Stimulated activated naive B cell treated with anti-CD40 and anti-IgM and Interleukin-4, amounts not matched to agents 10 μg/mL and 1 μg/mL and 100 μg/mL, for 72 hours (primary cell): ENCODE measurements at places on chromosomes 12 and 14.

DNA sequence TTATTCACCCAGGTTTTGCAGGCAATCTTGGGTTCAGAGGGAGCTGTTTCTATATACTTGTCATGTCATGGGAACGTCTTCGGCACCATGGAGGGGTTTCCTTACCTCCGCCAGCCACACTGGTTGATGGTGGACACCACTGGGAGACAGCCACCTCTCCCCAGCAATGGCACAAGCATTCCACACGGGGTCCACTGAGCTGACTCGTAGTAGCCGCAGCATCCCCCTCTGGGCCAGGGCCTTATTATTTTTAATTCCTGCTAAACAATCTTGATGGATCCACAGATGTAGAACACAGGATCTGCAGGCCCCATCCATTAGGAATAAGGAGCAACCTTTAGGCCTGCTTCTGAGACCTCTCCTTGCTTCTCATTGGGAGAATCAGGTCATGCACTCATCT is 132.9 kb downstream of the DICER1 start:
- no peak for DNase-seq

DNA sequence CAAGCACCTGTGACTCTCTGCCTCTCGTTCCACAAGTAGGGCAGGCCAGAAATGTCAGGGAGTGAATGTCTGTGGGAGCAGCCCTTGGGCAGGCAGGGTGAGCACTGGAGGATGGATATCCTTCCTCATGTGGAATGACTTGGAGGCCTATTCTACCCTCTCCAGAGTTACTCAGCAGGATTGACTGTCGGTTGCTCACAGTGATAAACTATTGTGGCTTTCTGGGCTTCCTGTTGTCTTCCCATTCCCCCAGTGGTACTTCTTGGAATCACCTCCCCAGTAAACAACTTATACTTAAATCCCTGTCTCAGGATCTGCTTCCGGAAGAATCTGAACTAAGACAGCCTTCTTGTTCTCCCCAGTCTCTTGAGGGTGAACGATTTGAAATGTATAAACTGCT is 79.6 kb upstream of the MANSC4 start:
- no peak for DNase-seq

DNA sequence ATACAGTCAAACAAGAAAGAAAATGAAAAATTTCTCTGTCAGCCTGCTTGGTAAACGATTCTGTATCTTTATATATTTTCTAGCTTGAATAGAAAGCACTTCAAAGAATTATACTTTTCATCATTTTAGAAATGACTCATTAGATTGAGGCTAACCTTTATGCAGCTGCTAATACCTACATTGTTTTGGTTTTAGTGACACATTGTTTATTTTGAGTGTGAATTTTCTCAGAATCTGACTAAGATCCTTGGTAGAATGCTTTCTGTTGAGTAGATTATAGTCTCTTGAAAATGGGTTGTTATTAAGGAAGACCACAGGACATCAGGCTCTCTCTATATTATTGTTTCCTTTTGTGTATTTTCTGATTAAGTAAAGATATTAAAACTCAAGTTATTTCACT is at the start of gene PMCH:
Gene PMCH, minus strand, starts transcription at position 45 of the 400 bp plus-strand sequence. CDS start 63 bp downstream, outside the sequence.
- no peak for DNase-seq

DNA sequence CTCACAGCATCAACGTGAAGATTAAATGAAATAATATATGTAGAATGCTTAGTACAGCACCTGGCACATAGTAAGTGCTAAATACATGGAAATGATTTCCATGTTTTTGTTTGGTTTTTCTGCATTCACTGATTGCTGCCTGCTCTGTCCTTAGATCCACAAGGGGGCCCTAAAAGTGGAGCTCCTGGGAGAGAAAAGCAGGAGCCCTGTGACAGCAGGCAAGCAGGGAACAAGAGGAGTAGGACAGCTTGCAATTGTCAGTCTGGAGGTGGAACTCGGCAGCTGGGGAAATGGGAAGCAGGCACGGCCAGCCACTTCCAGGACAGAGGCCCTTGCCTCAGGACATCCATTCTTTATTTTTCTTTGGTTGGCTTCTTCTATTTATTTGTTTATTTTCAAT is 292.9 kb downstream of the BMP4 start:
- DNase-seq = no peak

DNA sequence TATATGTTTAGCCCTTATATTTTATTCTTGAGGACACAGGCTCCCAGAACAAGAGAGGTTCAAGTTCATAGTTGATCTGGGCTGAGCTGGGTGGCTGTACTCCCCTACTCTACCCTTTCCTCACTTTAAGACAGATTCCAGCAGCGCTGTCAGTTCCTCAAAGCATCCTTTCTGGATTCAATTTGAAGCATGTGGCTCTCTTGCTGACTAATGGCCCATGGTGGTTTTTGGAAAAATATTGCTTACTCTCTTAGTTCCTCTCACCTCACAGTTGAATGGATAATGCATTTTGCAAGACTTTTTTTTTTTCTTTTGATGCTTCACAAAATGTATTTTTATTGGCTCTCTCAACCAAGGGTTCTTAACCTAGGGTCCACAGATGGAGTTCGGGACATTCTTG is 4.1 kb downstream of the PELI2 start:
- DNase-seq = no peak

- peak; percentile 56 for DNase-seq
Observed at GRCh38 chr12:131511391-131511802, 199.5 kb upstream of the SFSWAP start.

DNA sequence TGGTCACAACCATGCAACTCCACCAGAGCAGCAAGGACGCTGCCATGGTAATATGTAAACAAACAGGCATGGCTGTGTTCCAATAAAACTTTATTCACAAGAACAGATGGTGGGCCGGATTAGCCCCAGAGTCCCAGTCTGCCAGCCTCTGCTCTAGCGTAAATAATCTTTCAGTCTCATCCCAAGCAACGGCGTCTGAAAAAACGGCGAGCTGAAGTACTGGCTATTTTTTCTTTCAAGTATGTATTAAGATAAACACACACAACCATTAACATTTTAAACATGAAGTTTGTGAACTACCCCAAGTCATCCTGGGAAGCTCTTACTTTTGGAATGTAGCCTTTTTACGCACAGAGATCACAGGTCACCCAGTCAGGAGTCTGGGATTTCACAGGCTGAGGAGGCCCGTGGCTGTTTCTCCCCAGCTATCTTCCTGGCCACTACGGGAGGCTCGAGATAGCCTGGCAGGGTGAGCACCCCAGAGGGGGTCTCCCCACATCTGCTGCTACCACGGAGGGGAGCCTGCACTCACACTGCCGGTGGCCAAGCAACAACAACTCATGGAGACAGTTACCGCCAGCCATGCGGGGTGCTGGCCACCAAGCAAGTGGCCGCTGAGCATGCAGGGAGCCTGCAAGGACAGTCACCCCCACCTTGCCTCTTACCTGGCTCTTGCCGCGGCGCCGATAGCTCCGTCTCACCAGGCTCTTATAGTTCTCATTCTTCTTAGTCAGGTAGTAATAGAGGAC is 124.6 kb downstream of the RFLNA start:
- no peak for DNase-seq

DNA sequence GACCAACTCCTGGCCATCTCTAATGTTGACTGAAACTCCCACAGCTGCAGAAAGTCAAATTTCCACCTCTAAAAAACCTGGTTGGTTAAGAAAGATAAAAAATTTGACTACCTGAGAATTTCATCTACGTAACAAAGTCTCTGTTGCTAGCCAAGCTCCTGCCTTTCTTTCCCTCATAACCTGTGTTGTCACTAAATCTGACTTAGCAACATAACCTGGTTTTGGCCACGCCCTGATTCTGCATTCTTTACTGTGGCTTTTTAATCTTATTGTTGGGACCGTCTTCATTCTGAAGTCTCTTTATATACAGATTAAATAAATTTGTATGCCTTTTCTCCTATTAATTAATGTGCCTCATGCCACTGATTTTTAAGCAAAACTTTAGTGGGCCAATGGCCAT is 16.1 kb upstream of the CD69 start:
- no peak for DNase-seq

DNA sequence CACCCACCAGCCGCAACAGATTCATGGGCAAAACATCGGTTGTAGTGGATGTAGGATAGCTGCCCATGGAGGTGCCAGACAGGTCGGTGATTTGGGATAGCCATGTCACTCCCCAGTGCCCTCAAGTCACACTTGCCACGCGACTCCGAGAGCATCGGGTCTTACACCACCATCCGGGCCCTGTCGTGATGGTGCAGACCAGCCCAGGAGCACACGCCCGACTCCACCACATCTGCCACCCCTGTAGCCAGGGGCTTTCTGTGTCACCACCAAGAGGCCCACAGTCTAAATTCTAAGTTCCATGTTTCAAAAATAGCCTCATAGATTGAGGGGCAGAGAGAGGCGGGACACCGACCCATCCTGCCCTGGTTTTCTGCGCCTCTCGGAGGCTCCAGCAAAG is 18.0 kb downstream of the FOXN4 start:
- no peak for DNase-seq

GRCh38 chr12:28930704-28931103 is 218.4 kb upstream of the FAR2 start:
- no peak for DNase-seq

DNA sequence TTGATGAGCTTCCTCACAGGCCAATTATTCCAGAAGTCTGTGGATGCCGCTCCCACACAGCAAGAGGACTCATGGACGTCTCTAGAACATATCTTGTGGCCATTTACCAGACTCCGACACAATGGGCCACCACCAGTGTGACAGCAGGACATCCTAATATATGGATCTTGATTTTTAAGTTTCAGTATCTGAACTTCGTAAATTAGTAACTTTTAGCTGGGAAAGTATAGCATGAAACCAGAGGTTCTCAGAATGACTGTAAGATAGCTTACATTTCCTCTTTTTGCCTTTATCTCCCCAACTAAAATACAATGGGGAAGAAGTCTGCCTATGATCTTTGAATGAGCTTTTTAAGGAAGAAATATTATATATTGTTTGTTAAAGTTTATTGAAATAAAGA is 87.0 kb downstream of the DNAI7 start:
- DNase-seq = no peak

DNA sequence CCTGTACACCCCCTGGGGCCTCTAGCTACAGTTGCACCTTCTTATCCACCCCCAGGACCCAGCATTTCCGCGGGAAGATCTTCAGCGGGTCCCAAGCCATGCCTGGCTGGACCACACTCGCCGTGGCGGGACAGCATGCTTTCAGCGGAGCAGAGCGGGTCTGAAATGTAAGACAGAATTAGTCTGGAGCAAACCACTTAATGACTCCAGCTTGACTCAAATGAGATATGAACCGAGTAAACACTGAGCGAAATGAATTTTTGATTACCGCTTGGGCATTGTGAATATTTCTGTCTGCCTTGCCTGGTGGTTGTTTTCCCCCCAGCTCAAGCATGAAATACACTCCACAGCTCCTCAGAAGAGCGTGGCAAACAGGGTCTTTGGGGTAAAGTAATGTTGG is 60.8 kb downstream of the SLC24A4 start:
- no peak for DNase-seq

- DNase-seq = no peak
Observed at GRCh38 chr14:93318927-93319326, 13.9 kb downstream of the BTBD7 start.

DNA sequence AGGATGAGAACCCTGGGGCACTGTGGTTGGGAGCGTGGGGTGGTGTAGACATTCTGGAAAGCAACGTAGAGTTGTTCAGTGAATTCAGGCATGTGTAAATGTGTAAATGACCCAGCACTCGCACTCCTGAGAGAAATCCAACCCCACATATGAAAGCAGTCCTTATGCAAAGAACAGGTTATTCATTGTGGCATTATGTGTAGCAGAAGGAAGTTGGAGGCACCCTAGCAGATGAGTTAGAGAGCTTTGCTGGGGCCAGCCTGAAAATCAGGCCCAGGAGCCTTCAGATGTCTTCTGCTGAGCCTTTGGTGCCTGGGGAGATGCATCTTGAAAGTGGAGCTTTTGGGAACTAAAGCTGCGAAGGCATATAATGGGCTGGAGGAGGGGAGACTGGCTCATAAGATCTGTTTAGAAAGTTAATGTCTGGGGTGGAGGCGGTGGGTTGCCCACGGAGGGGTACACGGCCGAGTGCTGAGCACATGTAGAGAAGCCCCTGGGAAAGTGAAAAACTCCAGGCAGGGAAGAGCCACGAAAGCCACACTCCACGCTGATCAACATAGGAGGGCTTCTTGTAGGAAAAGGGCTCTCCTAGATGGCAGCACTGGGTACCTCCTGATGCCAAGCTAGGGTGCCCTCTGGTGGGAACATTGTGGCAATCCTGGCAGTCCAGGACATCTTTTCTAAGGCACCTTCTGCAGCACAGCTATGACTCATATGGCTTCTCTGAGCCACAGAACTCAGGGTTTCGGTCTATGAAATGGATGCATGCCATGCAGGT is 6.0 kb upstream of the KRT83 start:
- DNase-seq = peak; percentile 76

- no peak for DNase-seq
Observed at GRCh38 chr14:74278080-74278479, 24.7 kb downstream of the ABCD4 start.

- no peak for DNase-seq
Observed at GRCh38 chr14:103676881-103677675, 38.2 kb downstream of the XRCC3 start.

GRCh38 chr14:51023964-51024363 is 70.9 kb downstream of the TRIM9 start:
- DNase-seq = no peak

DNA sequence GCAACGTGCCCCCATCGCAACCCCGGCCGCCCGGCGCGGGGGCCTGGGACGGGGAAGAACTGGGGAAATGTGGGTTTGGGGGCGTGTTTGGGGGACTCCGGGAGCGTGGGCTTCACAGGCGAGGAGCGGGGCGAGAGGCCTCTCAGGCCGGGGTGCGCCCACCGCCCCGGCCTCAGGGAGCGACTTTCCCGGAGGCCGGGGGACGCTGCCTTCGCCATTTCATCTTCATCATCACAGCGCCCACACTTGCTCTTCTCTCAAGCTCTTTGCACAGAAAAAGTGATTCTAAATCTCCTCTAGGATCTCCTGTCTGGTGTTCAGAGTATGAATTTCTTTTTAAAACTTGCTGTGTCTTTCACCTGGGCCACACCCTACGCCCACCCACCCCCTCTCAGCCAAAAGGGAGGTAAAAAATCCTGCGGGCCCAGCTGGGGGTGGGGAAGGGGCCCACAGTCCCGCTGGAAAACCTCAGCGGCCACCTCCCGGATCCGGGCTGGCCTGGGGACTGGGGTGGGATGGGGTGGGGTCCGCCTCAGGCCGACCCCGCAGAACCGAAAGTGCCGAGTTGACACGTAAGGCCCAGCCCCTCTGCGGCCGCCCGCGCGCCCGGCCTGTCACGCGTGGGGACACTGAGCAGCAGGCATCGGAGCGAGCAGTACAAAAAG is 7.4 kb downstream of the CDKN1B start:
- DNase-seq = peak; percentile 2

DNA sequence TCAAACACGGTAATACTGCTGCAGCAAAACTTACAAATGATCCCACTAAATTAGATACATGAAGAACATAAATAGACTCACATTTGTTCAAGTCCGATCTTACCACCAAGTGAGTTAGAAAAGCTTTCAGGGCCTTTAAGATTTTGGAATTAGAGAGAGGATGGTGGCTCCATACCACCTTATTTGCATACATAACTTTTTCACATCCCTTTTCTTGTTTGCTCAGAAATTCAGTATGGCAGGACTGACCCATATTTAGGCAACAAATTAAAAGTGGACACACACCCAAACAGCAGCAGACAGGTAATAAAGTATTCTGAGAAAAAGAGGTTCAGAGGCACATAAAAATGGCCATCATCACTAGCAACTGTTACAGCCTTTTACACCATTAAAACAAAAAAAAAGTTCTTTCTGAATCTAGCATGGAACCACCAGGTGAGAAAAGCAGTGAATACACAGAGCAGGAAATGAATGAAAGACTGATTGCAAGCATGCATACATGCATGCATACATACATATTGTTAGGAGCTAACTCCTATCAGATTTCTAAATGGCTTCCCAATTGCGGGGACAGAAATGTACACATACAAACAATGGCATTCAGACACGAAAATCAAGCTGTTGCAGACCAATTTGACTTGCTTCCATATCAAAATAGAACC is 23.3 kb downstream of the STXBP6 start:
- DNase-seq = no peak
